Activated T-cell treated with anti-CD3 and anti-CD28 coated beads, Interleukin-2, amount 50 U/mL, for 4 hours (primary cell): ENCODE measurements at places on chromosomes 3 and 15. TPM values are rescaled to one million over a fixed set of nuclear protein-coding genes. Genes with fewer than 3 reads are reported as not detected.

Gene SERINC4
- total RNA-seq, result 0.15 TPM

- DNase-seq, result no peak
Measured at GRCh38 chr3:192794216-192794615, 66.9 kb upstream of the FGF12 start.

Gene UBA5
- total RNA-seq, result 63.4 TPM

- no peak for DNase-seq
Measured at GRCh38 chr3:144164352-144164751, 192.7 kb downstream of the DIPK2A start.

Gene RBP2
- not detected for total RNA-seq

GRCh38 chr3:61439122-61439458, 122.3 kb upstream of the PTPRG start:
- DNase-seq, result no peak

- DNase-seq, result no peak
Measured at GRCh38 chr3:149090907-149091306, 4.6 kb upstream of the HLTF start.

Gene GNL3
- total RNA-seq, result 324 TPM

DNA sequence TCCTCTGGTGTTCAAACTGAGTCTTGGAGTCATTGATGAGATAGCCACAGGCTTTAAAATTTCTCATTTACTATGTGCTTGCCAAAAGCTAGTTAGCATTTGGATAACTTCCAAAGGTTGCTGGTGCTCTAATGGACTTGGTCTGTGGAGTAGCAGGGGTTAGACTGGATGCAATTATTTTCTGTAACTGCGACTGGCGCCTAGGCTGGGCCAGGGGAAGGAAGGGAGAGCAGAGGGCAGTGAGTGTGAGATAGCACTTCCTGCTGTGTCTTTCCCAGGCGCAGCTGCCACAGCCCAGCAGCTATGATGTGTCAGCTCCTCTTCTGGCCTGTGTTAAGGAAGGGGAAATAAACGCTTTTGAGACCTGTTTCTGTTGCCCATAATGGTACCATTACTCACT, 98.6 kb downstream of the MYRIP start:
- no peak for DNase-seq

- DNase-seq, result no peak
Measured at GRCh38 chr3:160980740-160981139, 124.4 kb downstream of the B3GALNT1 start.

- DNase-seq, result no peak
Measured at GRCh38 chr3:5699811-5700210, 512.3 kb downstream of the EDEM1 start.

- DNase-seq, result no peak
Measured at GRCh38 chr15:69236505-69236904, 62.2 kb upstream of the PAQR5 start.

GRCh38 chr15:80590761-80591355, 104.3 kb upstream of the ABHD17C start:
- DNase-seq, result no peak

Gene TRIM59
- total RNA-seq, result 15.1 TPM

DNA sequence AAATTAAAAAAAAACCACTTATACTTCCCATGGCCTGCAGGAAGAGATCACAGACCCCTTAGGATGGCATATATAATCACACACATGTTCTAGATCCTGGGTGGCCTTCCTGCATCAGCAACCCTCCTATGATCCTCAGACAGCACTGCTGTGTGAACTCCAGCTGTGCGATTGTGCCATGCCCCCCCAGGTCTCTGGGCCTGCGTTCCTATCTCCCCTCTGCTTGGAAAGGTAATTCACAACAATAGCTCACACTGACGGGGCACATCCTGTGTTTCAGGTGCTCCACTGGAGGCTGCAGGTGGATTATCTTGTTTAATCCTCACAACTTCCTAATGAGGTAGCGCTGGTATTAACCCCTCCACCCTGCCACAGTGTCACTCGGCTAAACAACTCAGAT, 71.2 kb upstream of the GLCE start:
- DNase-seq, result no peak

Gene RARRES1
- not detected for total RNA-seq

Gene LAMB2
- 2.0 TPM for total RNA-seq

Gene SLC7A14
- not detected for total RNA-seq

- DNase-seq, result peak; percentile 28
Measured at GRCh38 chr15:78638658-78639314, 2.2 kb downstream of the CHRNB4 start.

GRCh38 chr3:45826908-45827307, 15.0 kb downstream of the LZTFL1 start:
- DNase-seq, result no peak

Gene GPR160
- total RNA-seq, result 2.2 TPM

Gene BDH1
- total RNA-seq, result 79.9 TPM

GRCh38 chr3:66432767-66433521, 67.9 kb downstream of the LRIG1 start:
- no peak for DNase-seq
